GM12892 (cell line): ENCODE measurements at places on chromosomes 13 and 19.

GRCh38 chr13:98595134-98595533 lies 18.2 kb upstream of the STK24 start:
- no peak for DNase-seq

DNA sequence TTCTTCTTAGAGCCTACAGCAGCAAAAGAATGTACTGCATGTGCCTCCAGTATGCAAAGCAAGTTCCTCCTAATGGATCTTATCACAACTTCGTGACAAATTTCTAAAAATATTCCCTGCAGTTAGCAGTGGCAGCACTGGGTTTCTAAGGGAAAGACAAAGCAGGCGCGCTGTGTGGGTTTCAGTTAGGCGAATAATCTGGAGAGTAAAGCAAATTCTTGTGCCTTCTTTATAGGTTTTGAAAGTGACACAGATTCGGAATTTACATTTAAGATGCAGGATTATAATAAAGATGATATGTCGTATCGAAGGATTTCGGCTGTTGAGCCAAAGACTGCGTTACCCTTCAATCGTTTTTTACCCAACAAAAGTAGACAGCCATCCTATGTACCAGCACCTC lies 167.9 kb downstream of the LMO7 start:
- no peak for DNase-seq

DNA sequence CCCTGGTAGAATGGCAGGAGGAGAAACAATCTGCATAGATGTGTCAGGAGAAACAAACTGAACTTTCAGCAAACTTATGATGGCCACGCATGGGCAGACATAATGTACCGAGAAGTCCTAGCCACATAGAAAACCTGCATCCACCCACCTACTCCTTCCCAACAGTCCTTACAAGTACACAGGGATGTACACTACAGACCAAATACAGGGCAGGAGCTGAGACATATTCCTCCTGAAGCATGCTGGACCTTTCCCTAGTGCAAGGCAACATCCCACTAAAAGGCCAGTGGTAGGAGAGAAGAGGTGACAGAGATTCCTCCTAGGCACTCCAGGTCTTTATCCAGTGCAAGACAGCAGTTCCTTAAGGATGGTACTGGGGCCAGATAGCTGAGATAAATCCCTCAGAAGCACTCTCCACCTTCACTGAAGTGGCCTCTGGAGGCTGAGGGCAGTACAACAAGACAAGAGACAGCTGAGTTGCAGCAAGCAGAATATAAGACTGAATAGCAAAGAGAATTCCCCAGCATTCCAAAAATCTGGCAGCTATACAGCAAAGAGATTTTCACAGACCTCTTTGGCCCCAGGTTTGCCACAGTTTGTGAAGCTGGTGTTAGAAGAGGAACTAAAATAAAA lies 18.3 kb downstream of the VWA8 start:
- DNase-seq = no peak

DNA sequence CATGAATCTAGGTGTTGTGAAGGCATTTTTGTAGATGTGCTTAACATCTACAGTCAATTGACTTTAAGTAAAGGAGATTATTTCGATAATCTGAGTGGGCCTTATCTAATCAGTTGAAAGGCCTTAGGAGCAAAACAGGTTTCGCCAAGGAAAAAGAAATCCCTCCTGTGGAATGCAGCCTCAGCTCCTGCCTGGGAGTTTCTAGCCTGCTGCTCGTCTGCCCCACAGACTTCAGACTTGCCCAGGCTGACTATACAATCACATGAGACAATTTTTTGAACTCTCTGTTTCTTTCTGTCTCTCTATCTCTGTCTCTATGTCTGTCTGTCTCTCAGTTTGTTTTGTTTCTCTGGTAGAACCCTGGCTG lies 312.5 kb downstream of the OLFM4 start:
- DNase-seq = no peak

GRCh38 chr13:74674720-74675119 lies 540.5 kb upstream of the KLF12 start:
- no peak for DNase-seq

DNA sequence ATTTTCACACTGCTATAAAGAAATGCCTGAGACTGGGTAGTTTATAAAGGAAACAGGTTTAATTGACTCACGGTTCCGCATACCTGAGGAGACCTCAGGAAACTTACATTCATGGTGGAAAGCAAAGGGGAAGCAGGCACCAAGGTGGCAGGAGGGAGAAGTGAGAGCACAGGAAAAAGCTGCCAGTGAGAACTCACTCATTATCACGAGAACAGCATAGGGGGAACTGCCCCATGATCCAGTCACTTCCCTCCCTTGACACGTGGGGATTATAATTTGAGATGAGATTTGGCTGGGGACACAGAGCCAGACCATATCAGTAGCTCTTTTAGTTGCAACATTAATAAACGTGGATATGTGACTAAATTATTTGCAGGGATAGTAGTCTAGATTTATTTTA lies 4.3 kb upstream of the KCTD4 start:
- DNase-seq = no peak

- no peak for DNase-seq
Observed at GRCh38 chr13:28320884-28321574, 173.9 kb downstream of the FLT1 start.

DNA sequence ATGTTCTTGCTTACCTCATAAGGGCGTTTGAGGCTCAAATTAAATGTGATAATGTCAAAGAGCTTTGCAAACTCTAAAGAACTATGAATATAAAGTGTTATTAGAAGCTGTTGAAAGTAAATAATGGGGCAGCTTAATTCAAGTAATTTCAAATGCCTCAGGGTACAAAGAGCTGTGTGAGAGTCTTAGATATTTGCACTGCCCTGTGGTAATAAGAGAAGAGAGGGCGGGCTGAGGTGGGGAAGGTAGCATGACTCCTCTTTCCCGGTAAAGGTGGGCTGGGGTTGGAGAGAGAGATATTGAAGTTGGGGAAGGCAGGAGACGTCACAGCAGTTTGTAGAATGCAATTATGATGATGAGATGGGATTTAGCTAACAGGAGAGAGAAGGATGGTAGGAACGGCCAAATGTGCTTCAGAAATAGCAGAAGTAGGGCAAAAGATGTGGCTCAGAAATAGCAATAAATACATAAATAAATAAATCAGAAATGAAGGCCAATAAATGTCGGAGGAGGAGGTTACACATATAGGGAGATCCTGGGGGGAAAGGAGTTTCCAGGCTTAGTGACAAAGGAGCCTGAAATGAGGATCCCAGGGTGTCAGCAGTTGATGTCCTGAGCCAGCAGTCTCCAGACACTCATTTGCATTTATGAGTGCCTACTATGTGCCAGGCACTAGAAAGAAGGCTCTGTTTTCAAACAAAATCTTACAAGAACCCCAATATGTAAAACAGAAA lies 35.7 kb upstream of the RCBTB2 start:
- DNase-seq = no peak
